ENCODE measurements at places on chromosomes 5 and 9.

DNA sequence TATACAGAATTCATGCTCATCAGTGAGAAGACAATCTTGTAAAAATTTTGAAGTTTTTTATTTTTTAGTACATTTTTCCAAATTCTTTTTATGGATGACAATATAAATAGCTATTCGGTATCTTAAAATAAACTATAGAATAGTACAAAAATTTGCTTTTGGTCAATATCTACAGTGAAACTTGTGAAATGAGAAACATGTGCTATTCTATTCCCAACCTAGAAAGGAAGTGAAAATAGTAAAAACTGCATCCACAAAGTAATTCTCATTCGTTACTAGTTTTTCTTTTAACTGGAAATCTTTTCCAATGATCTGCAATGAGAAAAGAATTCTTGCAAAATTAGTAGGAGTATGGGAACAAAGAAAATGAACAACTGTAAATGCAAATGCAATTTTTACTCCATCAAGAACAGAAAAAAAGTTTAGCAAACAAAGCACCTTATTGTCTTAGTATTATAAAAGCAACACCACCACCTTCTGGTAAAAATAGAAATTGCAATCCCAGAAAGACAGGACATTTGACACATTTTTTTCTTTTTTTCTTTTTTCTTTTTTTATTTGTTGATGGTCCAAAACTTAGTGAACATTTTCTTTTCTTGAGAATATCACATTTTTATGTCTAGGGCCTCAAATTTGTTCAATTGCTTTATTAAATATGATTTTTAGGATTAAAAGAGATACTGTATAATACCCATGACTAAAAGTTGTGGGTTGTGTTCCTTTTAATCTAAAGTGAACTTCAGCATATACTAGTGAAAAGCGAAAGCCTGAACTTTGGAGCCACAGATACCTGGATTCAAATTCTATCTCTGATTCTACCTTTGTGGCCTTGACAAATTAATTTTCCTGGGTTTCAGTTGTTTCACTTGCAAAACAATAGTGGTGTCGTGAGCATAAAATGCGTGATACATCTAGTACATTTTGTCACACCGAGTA, 72.3 kb downstream of the SLCO4C1 start:
- DNase-seq = peak; percentile 81

GRCh38 chr9:90526386-90526785, 116.2 kb downstream of the DIRAS2 start:
- no peak for DNase-seq

- DNase-seq = no peak
These were observed 14.7 kb upstream of the CRHBP start for GRCh38 chr5:76938177-76938576.

DNA sequence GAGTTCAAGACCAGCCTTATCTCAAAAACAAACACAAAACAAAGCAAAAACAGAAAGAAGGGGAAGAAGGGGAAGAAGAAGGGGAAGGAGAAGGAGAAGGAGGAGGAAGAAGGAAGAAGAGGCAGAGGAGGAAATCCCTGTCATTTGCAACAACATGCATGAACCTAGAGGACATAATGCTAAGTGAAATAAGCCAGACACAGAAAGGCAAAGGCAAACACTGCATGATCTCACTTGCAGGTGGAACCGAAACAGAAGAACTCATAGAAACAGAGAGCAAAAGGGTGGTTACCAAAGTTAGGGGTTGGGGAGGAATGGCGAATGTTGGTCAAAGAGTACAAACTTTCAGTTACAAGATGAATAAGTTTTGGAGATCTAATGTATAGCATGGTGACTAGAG, 135.4 kb downstream of the UGCG start:
- no peak for DNase-seq

- DNase-seq = no peak
These were observed 68.0 kb upstream of the IL7R start for GRCh38 chr5:35788724-35789123.

DNA sequence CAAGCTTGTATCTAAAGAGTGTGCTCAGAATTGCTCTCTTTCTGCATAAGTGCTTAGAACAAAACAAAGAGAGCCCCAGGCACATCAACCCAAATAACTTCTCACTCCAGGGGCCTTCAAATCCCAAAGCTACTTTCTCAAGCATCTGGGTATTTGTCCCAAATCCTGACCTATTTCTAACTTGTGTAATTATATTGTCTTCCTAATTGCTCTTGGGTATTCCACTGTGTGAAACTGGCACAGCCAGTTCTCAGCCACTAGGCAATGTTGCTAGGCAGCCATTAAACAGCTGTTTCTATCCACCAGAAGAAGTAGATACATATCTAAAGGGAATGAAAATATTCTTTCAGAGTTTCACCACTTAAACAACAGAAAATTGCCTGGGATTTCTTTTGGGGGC, 198.8 kb downstream of the PRELID2 start:
- DNase-seq = no peak

DNA sequence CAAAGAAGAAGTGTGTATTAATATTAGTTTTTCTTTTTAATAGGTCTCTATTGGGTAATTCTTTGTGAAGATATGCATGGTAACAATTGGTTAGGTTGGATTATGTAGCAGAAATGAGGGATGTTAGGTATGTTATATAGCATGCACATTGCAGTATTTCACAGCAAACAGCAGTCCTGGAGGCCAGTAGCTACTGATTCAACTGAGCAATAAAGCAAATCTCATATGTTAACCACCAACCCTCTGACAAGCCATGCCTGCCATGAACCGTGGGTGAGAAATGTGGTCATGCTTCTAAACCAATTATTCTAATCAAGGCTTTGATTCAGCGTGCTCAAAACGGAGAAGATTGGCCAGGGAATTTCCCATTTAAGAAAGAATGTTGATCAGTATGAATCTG, 313.0 kb upstream of the CDH6 start:
- no peak for DNase-seq

- no peak for DNase-seq
These were observed 314.7 kb downstream of the MLLT3 start for GRCh38 chr9:20307621-20308020.

GRCh38 chr9:18778846-18779245, 254.2 kb downstream of the SAXO1 start:
- DNase-seq = peak; percentile 62

GRCh38 chr9:134639994-134640393, 1.6 kb upstream of the COL5A1 start:
- no peak for DNase-seq

GRCh38 chr5:126359884-126360283, 63.3 kb upstream of the GRAMD2B start:
- no peak for DNase-seq

GRCh38 chr5:129496421-129496820, 36.3 kb downstream of the ADAMTS19 start:
- DNase-seq = no peak

DNA sequence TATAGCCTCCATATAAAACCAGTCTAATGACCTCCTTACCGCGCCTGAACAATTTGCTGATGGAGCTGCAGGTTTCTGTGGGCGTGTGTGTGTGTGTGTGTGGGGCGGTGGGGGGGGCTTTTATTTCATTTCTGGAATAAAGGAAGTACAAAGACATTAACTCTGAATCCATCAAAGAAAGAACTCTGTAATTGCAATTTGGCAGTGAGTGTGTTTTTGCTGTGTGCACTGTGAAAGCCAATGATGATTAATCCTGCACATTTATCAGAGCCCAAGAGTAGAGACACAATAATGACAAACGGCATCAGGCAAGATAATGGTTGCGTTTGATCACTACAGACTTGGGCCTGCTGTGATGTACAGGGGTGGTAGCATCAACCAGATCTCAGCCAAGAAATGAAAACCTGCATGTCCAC, 29.3 kb upstream of the NDFIP1 start:
- no peak for DNase-seq

DNA sequence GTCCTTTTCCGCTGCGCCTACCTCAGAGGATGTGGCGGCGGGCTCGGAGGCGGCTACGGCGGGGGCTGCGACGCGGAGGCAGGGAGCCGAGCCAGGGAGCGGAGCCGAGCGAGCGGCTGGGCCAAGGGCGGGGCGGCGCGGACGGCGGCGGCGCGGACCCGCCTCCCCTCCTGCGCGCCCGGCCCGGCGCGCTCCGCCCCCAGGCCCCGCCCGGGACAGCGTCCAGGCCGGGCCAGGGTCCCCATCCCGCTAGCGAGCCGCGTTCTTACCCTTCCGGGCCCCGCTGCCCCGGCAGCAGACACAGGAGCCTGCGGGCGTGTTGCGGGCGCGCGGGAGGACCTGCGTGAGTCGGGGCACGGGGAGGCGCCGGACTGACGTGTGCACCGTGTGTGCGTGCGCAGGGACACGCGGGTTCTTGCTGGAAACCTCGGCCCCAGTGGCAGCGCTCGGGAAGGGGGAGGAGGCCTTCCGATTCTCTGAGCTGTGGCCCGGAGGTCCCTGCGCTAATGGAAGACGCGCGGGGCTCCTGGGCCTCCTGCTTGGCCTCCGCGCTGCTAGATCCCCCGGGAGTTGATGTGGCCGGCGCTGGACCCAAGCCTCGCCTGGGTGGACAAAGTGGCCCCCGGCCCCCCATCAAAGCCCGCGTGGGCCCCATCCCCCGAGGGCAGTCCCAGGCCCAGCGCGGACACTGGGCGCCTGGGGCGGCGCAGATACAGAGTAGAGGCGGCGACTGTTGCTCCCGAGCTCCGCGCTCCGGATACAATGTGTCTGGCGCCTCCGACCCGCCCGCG, at the start of gene VDAC1:
VDAC1 (minus strand) TSS at position 350 of the 791 bp plus-strand sequence. CDS start 11,963 bp downstream, outside the sequence.
- DNase-seq = peak; percentile 69

- DNase-seq = no peak
These were observed 272.0 kb downstream of the DENND1A start for GRCh38 chr9:123657941-123658340.

DNA sequence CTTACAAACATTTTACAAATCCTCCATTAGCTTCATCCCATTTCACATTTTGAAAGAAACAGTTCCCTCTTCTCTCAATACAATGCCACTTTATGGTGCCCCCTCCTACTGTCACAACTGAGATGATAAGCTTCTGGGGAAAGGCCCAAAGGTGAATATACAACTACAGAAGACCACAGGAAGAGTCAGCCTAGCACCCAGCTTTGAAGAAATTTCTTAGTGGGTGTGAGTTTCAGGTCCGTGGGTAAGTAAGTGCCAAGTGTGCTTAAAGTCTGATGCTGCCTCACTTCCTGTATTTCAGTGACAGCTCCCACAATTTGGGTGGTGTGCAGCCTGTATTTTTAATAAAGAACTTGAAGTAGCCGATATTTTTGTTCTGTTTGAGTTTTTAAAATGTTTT, 68.1 kb downstream of the ARHGEF28 start:
- no peak for DNase-seq

- no peak for DNase-seq
These were observed 11.4 kb downstream of the MRPL36 start for GRCh38 chr5:1788200-1788599.

DNA sequence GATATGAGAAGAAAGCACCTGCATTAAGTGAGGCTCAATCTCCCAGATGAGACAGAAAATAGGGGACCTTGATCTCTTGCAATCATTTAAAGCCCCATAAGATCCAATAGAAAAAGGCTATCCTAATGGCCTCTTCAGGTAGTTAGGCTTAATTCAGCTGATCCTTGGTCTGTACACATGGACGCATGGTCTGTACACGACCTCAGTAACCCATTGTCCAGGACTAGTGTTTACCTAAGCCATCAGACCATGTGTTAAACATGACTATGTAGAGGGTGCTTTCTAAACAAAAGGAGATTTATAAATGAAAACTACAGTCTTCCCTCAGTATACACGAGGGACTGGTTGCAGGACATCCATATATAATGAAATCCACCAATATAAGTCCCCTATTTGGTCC, 7.5 kb downstream of the MARCHF3 start:
- no peak for DNase-seq

- DNase-seq = no peak
These were observed 410.9 kb upstream of the PRR16 start for GRCh38 chr5:120052916-120053828.

DNA sequence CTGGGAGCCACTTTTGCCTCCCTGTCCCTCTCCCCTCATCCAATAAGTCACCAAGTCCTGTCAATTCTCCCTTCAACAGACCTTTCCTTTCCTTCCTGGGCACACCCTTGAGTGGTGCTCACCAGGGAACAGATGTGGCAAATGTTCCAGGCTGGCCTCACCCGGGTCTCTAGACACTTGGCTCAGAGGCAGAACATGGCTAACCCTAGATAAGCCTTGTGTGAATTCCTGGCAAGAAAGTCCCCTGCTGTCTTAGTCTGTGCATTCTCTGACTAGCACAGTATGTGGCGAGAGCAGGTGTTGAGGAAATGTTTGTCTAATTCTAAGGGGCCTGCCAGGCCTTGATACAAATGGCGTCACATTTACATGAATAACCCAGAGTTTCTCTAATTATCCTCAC, 41.2 kb upstream of the PTGS1 start:
- DNase-seq = no peak

DNA sequence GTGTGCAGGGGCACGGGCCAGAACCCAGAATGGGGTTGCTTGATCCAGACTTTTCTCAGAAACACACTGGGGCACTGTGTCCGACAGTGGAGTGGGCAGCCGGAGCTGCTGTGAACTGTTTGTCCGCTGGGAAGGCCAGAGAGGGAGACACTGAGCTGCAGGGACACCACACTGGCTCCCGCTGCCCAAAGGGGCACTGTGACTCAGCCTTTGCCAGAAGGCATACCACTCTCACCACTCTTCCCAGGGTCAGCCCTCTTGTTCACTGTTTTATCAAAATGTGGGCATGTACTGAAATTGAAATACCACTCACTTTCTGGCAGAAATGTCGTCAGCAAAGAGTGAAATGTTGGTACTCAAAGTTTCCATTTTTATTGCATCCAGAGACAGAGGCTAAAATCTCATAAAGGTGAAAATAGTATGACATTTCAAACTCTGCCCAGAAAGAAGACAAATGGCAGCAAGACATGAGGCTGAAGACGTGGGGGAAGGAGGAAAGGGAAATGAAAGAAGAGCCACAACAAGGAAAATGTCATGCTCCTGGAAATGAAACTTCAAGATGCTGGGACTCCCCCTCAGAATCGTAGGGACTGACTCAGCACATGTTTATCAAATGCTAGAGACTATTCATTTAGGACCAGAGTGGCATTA, 4.5 kb upstream of the IL7R start:
- DNase-seq = peak; percentile 51

GRCh38 chr9:78070521-78070920, 38.9 kb upstream of the GNAQ start:
- no peak for DNase-seq

DNA sequence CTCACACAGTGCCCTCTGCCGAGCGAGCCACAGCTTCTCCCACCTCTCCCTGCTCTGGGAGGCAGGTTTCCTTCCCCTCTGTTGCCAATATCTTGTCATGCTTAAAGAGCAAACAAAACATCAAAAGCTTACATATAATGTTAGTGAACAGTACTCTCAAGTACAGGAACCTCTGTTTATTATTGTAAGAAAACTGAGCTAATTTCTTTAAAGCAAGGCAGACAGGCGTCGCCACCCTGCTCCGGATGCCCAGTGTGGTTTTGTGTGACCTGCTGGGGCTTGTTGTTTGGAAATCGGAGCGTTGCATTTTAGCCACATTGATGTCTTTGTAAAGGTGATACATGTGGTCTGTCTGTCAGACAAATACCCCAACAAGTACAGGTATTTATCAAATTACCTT, 401.4 kb upstream of the IRX1 start:
- DNase-seq = no peak

DNA sequence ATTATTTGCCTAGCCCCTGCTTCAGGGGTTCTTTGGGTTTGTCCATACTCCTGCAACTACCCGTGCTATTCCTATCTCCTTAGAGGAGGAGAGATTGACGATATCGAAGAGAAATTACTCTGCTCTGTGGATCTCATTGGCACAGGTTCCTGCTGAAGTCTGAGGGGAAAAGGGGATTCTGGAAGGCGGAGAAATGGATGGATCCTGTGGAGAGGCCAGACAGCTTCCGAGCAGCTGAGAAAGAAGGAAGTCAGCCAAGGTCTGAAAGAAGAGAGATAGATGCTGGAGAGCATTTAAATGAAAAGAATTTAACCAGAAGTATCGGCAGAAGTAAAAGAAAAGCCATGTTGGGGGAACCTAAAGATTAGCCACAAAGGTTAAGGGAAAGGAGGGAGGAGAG, 40.4 kb upstream of the SPATA31C2 start:
- no peak for DNase-seq
